Mucosa of gallbladder (tissue), 1 donor: ENCODE measurements at places on chromosomes 12 and 14. TPM values are rescaled to one million over a fixed set of nuclear protein-coding genes. Genes with fewer than 3 reads are reported as not detected.

IFT43 gene
- 42.6 TPM for total RNA-seq

AP5M1 gene
- 48.9 TPM for total RNA-seq

- no peak for DNase-seq
Measured at GRCh38 chr12:62916632-62917425, 18.1 kb downstream of the PPM1H start.

GRCh38 chr14:43687921-43688320, 819.2 kb downstream of the FSCB start:
- DNase-seq: no peak

ARG2 gene
- total RNA-seq: 9.5 TPM

DNA sequence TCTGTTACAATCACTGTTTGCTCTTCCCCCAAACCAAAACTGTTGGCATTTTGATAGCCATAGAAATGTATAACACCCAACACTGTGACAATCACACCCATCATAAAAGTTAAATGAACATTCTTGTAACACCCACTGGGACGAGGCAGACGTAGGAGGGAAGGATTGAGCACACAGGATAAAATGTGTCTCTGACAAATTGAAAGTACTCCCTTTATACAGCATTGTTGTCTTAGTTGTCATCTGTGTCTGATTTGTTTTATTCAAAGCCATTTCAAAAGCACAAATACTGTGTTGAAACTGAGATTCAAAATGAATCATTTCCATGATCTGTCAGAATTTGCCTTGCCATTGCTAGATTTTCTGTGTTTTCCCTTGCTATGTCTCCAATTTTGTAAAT, 436.3 kb downstream of the TMTC2 start:
- no peak for DNase-seq

DNA sequence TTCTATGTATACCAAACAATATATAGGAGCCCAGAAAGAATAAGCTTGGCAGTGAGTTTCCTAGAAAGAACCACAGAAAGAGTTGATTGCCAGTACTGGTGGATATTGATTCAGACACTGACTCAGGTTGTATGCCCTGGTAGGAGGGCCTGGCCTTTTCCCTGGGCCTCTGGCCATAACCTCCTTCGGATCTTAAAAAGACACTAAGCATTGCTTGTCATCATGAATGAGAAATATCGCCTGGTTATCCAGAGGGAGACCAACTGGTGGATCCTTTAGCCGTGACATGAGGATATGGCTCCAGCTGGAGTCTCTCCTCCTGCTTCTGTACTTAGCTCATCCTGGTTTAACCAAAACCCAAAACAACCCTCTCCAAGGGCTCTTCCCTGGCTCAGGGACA, 231.5 kb downstream of the MSRB3 start:
- no peak for DNase-seq

HOXC12 gene
- not detected for total RNA-seq

SLCO1B3 gene
- 0.17 TPM for total RNA-seq

DNA sequence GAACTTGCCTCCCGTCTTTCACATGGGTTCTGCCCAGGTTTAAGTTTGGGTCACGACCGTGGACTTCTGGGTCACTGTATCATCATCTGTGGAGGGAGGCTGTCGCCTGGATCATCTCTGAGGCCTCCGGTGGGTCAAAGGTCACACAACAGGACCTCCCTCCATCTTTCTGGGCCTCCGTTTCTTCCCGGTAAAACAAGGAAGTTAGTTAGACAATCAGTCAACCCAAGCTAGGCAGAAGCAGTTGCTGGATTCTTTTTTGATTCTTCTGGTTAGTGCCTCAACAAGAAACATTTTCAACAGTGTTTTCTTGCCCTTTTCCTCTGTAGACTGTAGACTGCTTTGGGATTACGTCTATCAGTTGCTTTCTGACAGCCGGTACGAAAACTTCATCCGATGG, 186.6 kb upstream of the BCL2L14 start:
- DNase-seq: no peak

GRCh38 chr14:99754141-99755067, 38.8 kb upstream of the EML1 start:
- no peak for DNase-seq

STON2 gene
- 41.3 TPM for total RNA-seq

SLC15A4 gene
- 28.6 TPM for total RNA-seq

OR10AD1 gene
- not detected for total RNA-seq

DNA sequence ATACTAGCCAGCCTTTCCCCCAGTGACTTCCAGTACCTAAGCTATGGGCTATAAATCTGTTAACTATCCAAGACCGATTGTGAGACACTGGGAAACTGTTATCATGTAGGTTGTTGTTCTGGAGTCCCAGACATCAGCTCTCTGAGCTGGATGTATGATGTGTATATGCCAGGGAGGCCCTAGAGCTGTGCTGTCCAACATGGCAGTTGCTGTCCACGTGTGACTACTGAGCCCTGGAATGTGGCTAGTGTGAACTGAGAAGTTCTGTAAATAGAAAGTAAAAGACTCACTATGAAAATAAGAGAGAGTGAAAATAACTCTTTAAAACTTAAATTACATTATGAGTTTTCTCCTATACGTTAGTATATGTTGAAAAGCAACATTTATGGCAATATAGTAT, 755.8 kb upstream of the FBXO33 start:
- DNase-seq: no peak

GRCh38 chr12:39319180-39319579, 123.7 kb downstream of the KIF21A start:
- DNase-seq: no peak

DNA sequence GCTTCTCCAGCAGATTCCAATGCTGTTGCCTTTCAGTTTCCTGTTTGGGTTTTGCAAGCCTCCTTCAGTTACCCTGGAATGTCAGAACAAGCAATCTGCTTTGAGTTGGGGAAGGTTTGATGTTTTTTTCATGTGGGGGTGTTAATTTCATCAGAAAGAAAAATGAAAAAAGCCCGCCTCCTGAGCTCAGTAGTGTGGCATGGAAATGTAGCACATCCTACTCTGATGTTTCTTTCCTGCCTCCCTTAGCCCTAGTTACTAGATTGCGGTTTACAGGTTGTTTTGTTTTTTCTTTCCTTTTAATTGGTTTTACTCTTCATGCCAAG, 22.6 kb downstream of the IFNG-AS1 start:
- DNase-seq: no peak

- DNase-seq: no peak
Measured at GRCh38 chr12:131537267-131537958, 173.5 kb upstream of the SFSWAP start.

GRCh38 chr12:83322809-83323208, 636.1 kb downstream of the TMTC2 start:
- DNase-seq: no peak

DNA sequence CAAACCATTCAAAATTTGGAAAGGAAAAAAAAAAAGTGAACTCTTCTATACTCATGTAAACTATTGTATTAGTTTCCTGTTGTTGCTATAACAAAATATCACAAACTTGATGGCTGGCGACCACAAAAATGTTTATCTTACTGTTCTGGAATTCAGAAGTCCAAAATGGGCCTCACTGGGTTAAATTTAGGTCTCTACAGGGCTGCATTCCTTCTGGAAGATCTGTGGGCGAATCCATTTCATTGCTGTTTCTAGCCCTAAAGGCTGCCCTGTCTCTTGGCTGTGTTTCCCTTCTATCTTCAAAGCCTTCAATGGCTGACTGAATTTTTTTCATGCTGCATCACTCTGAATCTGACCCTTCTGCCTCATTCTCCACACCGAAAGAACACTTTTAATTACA, 105.1 kb upstream of the NAV3 start:
- no peak for DNase-seq

- DNase-seq: no peak
Measured at GRCh38 chr14:78170203-78170602, at the start of gene NRXN3. Gene NRXN3 (plus strand): TSS chr14:78170373. CDS start chr14:78243094, 72,721 bp downstream.

CNTN1 gene
- total RNA-seq: 38.6 TPM

NTS gene
- 0.17 TPM for total RNA-seq

GRCh38 chr14:37406095-37406494, 189.0 kb downstream of the FOXA1 start:
- no peak for DNase-seq

FAM181A gene
- not detected for total RNA-seq

- no peak for DNase-seq
Measured at GRCh38 chr12:58794859-58795258, 125.4 kb downstream of the LRIG3 start.

- no peak for DNase-seq
Measured at GRCh38 chr12:32777159-32777558, 21.5 kb upstream of the YARS2 start.

DNA sequence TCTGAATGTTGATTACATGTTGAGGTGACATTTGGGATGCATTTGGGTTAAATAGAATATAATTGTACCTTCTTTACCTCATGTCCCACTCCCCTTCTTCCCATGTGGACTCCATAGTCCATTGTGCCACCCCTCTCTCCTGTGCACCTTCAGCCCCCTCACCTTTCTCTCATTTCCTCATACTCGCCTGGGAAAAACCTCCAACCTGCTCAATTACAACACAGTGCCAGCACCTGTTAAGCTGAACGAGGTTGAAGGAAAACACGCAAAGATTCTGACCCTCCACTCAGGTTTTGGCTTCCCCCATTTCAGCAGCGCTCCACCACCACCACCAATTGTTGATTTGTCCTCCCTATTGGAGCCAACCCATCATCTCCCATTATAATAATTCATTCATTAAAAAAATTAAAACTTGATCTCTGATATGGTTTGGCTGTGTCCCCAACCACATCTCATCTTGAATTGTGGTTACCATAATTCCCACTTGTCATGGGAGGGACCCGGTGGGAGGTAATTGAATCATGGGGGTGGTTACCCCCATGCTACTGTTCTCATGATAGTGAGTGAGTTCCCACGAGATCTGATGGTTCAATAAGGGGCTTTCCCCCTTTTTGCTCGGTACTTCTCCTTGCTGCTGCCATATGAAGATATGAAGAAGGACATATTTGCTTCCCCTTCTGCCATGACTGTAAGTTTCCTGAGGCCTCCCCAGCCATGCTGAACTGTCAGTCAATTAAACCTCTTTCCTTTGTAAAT, 33.7 kb upstream of the PPP2R5C start:
- DNase-seq: no peak

GPR68 gene
- 1.6 TPM for total RNA-seq

- DNase-seq: peak; percentile 33
Measured at GRCh38 chr12:108914121-108914531, 34.2 kb downstream of the DAO start.

BMP4 gene
- total RNA-seq: 44.2 TPM

GRCh38 chr12:92434607-92435025, 268.2 kb upstream of the PLEKHG7 start:
- DNase-seq: no peak
